ENCODE measurements at places on chromosomes 12 and 14.

DNA sequence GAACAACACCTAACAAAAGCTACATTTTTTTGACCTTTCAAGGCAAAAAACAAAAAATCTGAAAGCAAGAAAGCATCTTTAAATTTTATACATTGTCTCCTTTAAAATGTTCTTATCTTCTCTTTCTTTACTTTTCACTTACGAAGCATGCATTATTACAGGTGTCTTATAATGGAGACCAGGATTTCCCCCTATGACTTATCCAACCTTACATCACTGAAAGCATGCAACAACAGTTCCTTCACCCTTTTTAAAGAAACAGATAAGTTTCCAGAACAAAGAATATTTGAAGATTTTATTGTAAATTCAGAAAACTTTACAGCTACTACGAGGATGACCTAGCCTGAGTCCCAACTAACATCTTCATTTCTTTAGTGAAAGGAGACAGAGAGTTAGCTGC, 277.2 kb downstream of the AKAP6 start:
- no peak for DNase-seq

- DNase-seq = no peak
Measured at GRCh38 chr14:59020382-59020781, 168.1 kb upstream of the DAAM1 start.

GRCh38 chr14:73489481-73490175, 1.1 kb upstream of the RIOX1 start:
- DNase-seq = no peak

- DNase-seq = no peak
Measured at GRCh38 chr14:79426103-79426755, 785.1 kb downstream of the DIO2 start.

DNA sequence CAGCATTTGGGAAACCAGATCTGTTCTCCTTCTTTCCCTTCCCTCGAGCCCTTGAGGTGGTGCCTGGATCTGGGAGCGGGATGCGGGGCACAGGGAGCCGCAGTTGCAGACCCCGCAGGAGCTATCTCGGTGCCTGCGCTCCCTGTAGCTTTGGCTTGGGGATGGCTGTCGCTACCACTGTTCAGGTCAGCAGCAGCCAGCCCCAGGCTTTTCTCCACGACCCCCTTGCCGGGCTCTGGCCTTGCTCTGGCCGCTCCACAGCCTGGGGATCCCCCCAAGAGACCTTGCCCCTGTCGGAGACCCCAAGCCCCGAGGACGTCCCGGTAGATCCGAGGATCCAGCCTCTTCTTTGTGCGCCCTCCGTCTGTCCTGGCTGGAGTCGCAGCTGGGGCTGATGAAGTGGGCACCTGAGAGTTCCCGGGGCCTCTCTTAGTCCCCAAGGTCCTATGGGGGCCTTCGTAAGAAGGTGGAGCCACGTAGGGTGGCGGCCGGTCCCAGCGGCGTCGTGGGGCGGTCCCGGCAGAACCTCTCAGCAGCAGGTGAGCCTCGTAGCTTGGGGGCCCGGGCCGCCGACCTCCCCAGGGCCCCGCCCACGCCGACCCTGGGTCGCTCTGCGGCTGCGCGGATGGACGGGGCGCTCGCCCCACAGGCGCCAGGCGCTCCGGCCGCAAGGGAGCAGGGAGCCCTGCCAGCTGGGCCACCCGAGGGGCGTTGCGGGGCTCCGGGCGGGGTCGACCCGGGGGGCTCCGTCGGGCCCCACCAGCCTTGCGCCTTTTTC, 1.3 kb downstream of the DDN start:
- DNase-seq = no peak

Measured in NCI-H1092 (cell line).